H54 (cell line): ENCODE measurements at places on chromosomes 11 and 22.
A peak's percentile ranks its signal among the peaks of the same experiment; 100 is the strongest.

DNA sequence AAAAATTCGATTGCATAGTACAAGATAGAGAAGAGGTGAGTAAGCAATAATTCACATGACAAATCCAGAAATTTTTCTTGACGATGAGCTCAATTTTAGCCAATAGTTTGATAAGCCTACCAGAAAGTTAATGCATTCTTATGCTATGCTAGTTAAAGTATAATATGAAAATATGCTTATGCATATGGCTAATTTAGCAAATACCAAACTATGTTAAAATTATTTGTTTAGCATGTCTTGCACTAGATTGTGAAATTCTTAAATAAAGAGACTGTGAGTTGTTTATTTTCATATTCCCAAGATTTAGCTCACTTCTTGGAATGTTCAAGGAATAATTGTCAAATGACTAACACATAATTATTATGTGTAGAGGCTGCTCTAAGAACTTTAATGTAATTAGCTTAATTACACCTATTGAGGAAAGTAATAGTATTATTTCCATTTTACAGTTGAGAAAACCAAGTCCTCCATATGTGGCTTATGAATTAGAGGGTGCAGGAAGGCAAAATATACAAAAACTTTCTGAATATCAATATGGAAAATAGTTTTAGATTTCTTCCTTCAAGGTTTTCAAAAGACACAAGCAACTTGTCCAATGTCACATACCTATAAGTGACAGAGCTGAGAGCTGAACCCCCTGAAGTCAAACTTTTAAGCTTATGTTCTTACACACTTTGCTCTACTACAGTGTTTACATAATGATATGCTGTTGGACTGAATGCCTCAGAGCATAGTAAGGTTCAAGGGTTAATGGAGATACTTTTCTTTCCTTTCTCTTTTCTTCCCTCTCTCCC, 45.9 kb upstream of the ARHGAP20 start:
- DNase-seq: no peak

DNA sequence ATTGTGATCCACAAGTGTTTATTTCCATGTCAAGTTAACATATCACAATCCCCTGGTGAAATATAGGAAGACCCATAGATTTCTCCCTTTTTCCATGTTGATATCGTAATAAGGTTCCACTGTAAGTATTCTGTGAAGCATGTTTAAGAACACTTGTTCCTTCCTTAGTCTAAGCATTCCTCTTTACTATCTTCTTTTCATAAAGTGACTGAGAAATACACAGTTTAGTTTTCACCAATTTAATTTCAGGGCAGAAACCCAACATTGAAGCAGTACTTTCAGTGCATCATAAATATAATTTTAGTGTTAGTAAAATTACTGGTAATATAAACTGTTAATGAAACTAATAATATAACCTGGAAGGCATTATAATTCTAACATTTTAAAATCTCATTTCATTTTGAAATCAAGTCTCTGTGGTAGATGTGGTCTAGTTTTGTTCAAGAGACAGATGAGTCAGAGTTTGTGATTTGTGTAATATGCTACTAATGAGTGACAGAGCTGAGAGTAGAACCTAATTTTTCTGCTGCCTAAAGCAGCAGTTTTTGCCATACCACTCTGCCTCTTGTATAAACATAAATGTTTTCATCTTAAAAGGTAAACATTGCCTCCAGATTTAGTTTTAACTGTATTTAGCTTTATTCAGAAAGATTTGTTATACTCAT, 79.4 kb downstream of the ATM start:
- DNase-seq: no peak

GRCh38 chr11:26580929-26581328, 8.9 kb upstream of the MUC15 start:
- DNase-seq: no peak

- DNase-seq: no peak
Observed at GRCh38 chr11:104159356-104159755, 4.6 kb downstream of the PDGFD start.

DNA sequence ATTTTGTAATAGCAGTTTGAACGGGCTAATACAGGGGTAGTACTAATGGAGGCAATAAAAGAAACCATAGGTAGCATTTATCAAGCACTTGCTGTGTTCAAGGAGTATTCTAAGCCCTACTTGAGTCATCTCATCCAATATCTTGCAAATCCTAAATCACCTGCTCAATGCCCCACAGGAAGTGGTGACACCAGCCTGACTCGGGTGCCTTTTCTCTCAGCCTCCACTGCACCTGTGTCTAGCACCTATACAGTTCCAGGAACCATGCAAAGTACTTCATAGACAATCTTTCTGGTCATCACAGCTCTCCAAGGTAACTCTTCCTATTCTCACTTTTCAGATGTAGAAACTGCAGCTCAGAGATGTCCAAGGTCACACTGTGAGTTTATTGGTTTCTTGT, 98.0 kb downstream of the PRR5L start:
- DNase-seq: no peak

GRCh38 chr11:44309478-44310205, at the start of gene ALX4:
Gene ALX4, minus strand, starts transcription at chr11:44310139. Its CDS starts 77 bp downstream, at chr11:44310062.
- DNase-seq: no peak

DNA sequence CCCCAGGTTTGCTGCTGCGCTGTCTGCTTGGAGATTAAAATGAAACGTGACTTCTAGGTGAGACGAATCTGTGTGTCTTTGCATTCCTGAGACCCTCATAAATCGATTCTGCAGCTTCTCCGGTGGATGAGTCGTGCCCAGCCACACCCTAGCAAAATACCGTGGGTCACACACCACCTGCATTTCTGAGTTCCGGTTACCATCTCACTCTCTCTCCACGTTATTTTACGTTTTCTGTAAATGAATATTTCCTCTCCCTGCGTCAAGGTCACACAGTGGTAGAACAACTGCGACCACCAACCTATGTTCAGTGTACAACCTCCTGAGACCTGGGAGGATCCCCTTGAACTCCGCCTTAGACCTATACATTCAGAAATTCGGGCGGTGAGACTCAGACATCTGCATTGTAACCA, 1.1 kb downstream of the YWHAH start:
- DNase-seq: no peak

DNA sequence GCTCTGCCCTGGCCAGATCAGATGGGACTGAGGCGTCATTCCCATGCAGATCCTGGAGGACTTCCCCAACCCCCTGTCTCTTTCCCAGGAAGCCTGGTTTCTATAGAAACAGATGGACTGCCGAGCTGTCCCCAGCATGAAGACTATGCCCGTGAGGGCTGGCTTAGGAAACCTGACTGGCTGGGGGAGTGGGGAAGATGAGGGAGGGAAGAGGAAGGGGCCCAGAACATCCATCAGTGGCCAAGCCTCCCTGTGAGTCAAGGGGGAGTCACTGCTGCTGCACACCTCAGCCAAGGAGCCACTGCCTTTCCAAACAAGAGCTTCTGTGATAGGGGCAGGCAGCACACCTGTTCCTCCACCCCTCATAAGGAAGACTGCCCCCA, 5.8 kb downstream of the TP53I11 start:
- no peak for DNase-seq

GRCh38 chr22:26912655-26913345, 255.4 kb downstream of the MIAT start:
- no peak for DNase-seq

GRCh38 chr11:121741351-121741760, 288.6 kb upstream of the SORL1-AS1 start:
- no peak for DNase-seq

DNA sequence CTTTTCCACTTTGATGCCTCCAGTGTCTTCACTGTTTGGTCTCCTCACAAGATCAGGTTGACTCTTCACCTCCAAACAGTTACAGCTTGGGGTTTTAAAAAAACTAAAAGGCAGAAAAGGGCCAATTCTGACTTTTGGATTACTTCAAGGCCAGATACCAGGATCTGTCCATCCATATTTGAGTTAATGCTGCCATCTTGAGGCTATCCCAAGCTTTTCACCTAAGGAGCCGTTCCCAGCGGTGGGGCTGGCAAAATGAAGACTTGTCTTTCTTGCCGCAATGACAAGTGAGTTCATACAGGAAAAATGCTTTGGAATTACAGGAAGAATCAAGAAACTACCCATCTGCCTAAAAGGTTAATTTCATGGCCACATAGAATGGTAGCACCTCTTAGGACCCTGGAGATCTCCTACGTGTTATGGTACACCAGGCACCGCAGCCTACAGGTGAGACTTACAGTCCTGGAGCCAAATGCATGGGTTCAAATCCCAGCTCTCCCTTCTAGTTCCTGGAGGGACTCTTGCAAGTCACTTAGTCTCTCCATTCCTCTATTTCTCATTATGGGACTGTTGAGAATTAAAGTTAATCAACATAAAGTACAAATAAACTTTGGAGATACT, 6.0 kb upstream of the OR5B21 start:
- DNase-seq: peak; percentile 10

DNA sequence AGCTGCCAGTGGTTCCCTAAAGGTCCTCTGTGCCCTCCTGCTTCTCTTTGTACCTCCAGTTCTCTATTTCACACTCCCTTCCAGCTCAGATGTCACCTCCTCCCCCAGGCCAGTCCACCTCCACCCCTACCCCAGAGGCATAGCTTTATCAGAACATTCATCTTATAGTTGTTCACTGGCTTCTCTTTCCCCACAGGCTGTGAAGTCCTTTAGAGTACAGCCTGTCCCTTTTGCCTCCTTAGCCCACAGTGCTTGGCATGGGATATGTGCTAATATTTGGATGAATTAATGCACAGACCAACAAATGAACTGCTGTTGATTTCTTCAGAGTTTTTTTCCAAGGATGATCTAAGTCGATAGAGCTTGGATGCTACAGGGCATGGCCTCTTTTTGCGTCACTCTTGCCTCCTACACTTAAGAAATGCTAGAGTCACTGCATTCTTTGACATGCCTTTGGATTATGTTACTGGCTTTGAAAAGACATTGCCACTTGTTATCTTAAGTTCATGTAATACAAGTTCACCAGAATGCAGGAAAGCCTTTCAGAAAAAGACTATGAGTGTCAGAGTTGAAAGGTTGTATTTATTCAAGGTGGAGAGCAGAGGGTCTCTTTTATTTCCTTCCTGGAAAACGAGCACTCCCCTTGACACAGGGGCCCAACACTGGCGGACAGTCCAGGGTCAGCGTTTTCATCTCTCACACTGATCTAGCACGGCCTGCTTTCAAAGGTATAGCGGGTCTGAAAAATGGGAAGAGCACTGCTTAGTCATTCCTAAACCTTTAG, 75.7 kb downstream of the PISD start:
- no peak for DNase-seq

GRCh38 chr11:104164028-104164520, at the start of gene PDGFD:
Gene PDGFD, minus strand, starts transcription at chr11:104164147.
- peak; percentile 21 for DNase-seq

GRCh38 chr11:121928597-121929580, 187.1 kb downstream of the BLID start:
- no peak for DNase-seq

DNA sequence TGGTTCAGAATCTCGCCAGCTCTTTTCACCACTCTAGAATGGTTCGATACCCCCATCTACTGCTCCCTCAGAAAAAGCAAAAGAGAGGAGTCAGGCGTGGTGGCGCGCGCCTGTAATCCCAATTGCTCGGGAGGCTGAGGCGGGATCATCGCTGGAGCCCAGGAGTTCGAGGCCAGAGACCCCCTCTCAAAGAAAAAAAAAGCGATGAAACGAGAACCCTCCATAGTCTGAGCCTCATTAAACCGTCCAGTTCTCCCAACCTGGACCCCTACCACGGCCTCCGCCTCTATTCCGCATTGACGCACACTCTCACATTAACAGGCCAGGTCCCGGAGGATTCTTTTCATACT, 439 bp downstream of the SPA17 start:
- DNase-seq: no peak

GRCh38 chr11:77075425-77075905, 8.7 kb downstream of the CAPN5 start:
- DNase-seq: no peak

- DNase-seq: no peak
Observed at GRCh38 chr11:91998481-91998880, 226.1 kb upstream of the FAT3 start.

GRCh38 chr11:118929501-118930093, 3.9 kb upstream of the BCL9L start:
- no peak for DNase-seq

GRCh38 chr22:17792854-17793434, 18.7 kb upstream of the BID start:
- DNase-seq: no peak

DNA sequence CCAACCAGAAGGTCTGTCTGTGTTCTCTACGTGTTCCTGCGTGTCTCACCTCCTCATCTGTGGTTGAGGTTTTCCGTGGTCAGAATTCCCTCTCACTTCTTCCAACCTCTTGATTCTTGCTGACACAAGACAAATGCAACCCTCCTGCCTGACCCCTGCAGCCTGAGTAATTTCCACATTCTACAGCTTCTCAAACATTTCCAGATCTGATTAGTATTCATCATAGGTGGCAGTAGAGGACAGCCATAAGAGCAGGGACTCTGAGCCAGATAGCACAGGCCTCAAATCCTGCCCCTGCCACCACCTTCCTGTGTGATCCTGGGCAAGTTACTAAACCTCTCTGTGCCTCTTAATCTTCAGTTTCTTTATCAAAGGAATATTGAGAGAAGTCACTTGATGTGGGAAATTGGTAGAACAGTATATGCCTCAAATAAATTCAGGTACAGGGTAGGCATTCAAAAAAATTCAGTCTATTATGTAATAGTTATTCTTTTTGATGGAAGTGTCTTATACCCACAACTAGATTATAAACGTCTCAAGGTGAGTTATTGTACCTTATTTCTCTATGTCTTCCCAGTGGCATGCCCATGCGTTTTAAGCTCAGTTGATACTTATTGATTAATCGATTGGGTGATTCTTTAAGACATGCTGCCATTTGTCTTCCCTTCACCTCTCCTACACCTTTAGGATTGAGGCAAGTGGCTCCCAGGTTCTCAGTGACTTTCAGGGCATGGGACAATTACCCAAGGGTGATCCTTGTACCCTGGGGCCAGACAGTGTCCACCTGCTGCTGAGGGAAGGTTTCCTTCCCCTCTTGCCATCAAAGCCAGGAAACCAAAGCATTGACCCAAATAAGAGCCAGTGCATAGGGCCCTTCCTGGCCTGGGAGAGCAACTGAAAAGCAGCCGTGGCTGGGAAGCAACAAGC, 19.6 kb downstream of the POU2AF1 start:
- no peak for DNase-seq

GRCh38 chr11:5380740-5381342, 2.8 kb upstream of the OR51M1 start:
- peak; percentile 35 for DNase-seq

DNA sequence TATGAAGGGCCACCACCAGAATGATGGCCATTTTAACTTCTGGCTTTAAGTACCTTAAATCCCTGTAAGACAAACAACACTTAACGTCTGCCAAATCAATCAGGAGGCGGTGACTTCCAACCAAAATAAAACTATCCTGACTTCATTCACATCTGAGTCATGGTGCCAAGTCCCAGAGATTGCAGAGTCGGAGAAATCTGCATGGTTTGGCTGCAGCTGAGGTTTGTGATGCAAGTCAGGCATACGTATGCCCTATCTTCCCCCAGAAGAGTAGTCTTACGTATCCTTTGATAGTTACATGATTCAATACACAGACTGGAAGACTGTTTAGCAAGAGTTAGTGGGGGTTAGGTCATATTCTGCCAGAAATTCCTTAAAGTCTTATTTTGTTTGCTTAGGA, 1.7 kb upstream of the GAB2 start:
- peak; percentile 80 for DNase-seq
